ENCODE measurements at places on chromosomes 13 and 19. TPM values are rescaled to one million over a fixed set of nuclear protein-coding genes. Genes with fewer than 3 reads are reported as not detected.

Gene ZNF583
- total RNA-seq = 6.2 TPM

Gene ELANE
- 1.5 TPM for total RNA-seq

Gene CPAMD8
- total RNA-seq = 11.3 TPM

Gene PINLYP
- 3.2 TPM for total RNA-seq

Gene SPC24
- 3.4 TPM for total RNA-seq

Gene GPC5
- 1.8 TPM for total RNA-seq

Gene FGF21
- not detected for total RNA-seq

Gene ZFP28
- total RNA-seq = 4.8 TPM

Gene NLRP11
- not detected for total RNA-seq

Gene KIR2DL3
- total RNA-seq = not detected

Gene ZNF566
- 10.7 TPM for total RNA-seq

Gene TSKS
- 0.76 TPM for total RNA-seq

Gene LATS2
- 30.9 TPM for total RNA-seq

Gene ZFP82
- 4.7 TPM for total RNA-seq

Gene B3GNT8
- 1.4 TPM for total RNA-seq

Gene LRCH1
- total RNA-seq = 10.8 TPM

Gene HCN2
- total RNA-seq = 10.0 TPM

Gene SLC25A15
- total RNA-seq = 4.7 TPM

Gene FGF22
- 0.44 TPM for total RNA-seq

Gene MEIOSIN
- total RNA-seq = 0.24 TPM

Gene IGFLR1
- total RNA-seq = 6.5 TPM

Gene ZNF234
- 9.6 TPM for total RNA-seq

Gene MEF2B
- 0.21 TPM for total RNA-seq

Gene CRB3
- not detected for total RNA-seq

Gene NCCRP1
- total RNA-seq = not detected

Gene CXCL17
- total RNA-seq = not detected

Gene TRPC4
- 1.3 TPM for total RNA-seq

Gene ZNF878
- total RNA-seq = 0.29 TPM

Gene OR7C1
- not detected for total RNA-seq

Gene METTL21C
- total RNA-seq = not detected

Gene MAP2K7
- total RNA-seq = 24.3 TPM

Gene PRR20E
- total RNA-seq = not detected

Gene JAK3
- 7.0 TPM for total RNA-seq

Gene ZNF730
- 0.42 TPM for total RNA-seq

Gene DCT
- total RNA-seq = 0.26 TPM

Gene ZNF575
- 1.1 TPM for total RNA-seq

Gene RUBCNL
- 1.6 TPM for total RNA-seq

Gene SYNE4
- 0.27 TPM for total RNA-seq

Data from left cardiac atrium (tissue), 4 donors.